Omental fat pad (tissue), 4 donors: ENCODE measurements at places on chromosomes 2 and 18. TPM values are rescaled to one million over a fixed set of nuclear protein-coding genes. Genes with fewer than 3 reads are reported as not detected.

The PCARE gene
- 0.09 TPM for total RNA-seq

The MOCOS gene
- 4.3 TPM for total RNA-seq

The GAREM1 gene
- total RNA-seq: 15.4 TPM

The RBFA gene
- total RNA-seq: 45.3 TPM

The XIRP2 gene
- total RNA-seq: not detected

The RGPD4 gene
- total RNA-seq: not detected

The SCN2A gene
- total RNA-seq: not detected

The C2orf78 gene
- not detected for total RNA-seq

The POTEI gene
- total RNA-seq: not detected

The IL1F10 gene
- total RNA-seq: not detected

The FOXI3 gene
- total RNA-seq: not detected

DNA sequence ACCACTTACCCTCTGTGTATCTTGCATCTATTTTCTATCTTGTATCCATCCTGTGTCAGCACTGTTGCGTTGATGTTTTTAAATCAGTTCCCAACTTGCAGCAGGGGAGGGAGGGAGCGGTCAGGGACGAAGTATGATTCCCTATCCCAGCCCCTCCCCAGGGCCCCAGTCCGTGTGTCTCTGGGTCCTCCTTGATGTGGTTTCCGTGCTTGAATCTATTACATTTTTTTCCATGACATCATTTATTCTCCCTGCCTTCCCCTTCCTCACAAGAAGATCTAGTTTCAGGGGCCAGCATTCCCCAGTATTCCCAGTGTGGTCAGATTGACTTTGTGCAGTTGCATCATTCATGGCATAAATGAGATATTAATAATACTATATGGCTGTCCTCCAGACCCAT is 479.3 kb downstream of the PTPRM start:
- DNase-seq: no peak

- DNase-seq: no peak
Observed at GRCh38 chr2:192005211-192005610, 158.3 kb upstream of the CAVIN2 start.

DNA sequence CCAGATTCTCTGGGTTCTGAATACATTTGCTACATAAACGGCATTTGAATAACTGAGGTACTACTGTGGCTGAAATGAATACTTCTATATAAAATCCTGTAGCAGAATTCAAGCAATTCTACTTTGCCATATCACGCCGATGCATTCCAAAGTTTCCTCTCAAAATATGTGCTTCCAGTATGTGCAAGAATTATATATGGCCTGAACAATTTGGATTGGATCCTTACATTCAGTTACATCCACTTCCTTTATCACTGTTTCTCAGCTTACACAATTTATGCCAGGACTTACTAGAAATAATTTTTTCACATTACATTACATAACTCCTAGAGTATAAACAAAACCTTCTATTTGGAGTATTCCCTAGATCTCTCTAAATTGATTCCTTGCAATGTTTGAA is 46.3 kb upstream of the STAT4 start:
- DNase-seq: no peak

- no peak for DNase-seq
Observed at GRCh38 chr18:77366720-77367641, 117.3 kb downstream of the GALR1 start.

- DNase-seq: no peak
Observed at GRCh38 chr2:29065068-29065811, 9.1 kb downstream of the PCARE start.

- DNase-seq: no peak
Observed at GRCh38 chr18:46632401-46633071, 24.5 kb downstream of the LOXHD1 start.

- DNase-seq: no peak
Observed at GRCh38 chr18:61333271-61333745, at the start of gene CDH20. Gene CDH20 (plus strand): TSS chr18:61333430.

- no peak for DNase-seq
Observed at GRCh38 chr2:25853038-25853638, 25.1 kb downstream of the ASXL2 start.

DNA sequence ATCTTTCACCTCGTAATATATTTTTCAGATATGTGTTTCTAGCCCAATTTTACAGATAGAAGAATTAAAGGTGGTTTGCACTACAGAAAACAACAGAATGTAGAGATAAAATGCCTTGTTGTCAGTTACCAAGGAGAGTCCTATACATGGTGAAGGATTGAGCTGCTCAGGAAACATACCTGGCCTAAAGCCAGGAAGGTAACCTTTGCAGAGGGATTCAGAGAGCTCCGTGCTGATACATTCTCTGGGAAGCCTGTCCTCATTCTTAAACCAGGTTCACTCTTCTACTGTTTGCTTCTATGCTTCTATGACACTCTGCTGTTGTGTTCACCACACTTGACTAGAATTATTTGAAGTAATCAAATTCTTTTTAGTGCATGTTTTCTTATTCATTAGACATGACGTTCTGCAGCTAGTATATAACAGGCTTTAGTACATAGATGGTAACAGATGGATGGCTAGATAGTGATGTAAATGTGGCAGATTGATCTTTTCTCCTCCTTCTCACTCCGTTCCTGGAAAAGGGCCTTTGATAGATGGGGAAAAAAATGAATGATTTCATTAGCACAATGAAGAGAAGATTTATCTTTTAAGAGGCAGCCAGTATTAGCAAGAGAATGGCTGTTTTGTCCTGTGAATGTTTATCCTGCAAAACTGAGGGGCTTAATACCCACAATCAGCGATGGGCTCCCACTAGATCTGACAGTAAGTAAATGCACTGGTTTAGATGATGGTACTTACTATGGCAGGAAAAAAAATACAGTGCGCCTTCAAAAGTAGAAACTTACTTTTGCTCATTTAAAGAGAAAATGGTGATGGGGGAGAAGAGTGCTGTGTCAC is 589.6 kb upstream of the FAM98A start:
- DNase-seq: no peak

GRCh38 chr2:19484736-19485135 is 126.3 kb upstream of the OSR1 start:
- no peak for DNase-seq

- DNase-seq: no peak
Observed at GRCh38 chr2:121860758-121861227, 105.3 kb downstream of the TSN start.

DNA sequence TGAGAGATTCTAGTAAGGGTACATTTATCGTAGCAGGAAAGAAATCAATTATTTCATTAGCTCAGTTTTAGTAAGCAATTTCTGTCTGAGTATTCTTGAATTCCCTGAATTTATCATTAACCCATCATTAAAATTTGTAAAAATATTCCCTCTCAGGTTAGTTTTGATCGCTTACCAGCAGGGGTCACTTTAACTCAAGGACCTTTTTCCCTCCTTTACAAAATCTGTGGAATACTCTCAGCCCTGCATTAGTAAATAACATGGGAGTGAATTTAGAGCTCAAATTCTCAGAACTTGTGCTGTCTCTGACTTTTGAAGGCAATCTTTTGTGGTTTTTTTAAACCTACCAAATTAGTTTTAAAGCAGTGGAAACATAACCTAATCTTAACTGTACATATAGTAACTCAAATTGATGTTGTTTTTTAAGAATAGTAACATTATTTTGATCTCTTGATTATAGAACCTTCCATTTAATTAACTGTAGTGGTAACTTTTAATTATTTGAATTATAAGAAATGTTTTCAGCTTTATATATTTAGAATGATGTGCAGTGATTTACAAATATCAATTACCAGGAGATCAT is 97.2 kb downstream of the AGPS start:
- DNase-seq: no peak

DNA sequence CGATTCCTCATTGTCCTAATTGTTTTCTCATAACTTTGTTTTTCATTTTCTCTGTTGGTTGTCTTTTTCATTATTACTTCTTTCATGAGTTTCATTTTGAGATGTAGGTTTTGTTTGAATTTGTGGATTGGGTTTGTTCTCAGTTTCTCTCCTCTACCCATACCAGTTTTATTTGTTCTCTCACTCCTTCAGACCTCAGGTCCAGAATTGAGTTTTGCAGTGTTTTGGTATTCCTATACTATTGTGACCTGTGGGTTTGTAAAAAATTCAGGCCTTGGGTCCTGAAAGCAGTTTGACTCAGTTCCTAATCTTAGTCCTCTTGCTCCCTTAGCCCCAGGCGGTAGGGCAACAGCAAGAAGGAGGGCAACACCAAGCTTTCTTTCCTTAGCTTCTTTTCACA is 28.3 kb upstream of the UBE2E3 start:
- no peak for DNase-seq

GRCh38 chr2:201904538-201905420 is 98.4 kb downstream of the CDK15 start:
- DNase-seq: no peak

- DNase-seq: no peak
Observed at GRCh38 chr2:211367711-211368110, 811.3 kb downstream of the CPS1 start.
